ENCODE measurements at places on chromosomes 7 and 10.

DNA sequence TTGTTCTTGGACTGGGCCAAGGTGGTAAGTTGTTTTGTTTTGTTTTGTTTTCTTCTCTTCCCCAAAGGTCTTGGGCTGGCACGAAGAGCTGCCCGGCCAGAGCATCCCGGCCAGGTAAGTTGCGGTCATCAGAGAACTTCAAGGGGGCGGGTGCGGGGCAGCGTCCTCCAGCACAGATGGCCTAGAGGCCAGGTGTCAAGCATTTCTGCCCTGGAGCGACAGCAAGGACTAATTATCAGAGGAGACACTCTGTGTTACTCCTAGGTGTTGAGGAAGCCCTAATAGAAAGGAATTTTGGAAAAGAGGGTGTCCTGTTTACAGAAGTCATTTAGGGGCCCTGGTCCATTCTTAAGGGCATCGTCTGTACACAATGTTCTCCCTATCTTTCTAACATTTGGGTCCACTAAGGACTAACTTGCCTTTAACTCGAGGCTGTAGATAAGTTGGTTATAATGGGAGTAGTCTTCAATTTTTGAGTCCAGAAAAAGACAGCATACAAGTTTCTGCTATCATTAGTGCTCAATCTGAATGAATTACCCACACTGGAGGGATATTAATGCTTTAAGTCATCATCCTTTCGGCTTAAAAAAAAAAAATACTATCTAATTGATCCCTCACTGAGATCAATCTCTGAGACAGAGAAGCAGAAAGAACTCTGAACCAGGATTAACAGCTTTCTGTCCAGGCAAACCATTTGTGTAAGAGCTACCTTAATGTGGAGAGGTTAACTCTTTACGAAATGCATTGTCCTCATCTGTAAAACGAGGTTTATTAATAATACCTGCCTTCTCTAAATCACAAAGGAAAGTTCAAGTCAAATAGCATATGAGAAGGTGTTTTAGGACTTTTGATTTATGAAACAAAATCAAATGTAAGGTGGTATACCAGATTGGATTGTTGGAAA lies 1.5 kb downstream of the ITGB8 start:
- no peak for DNase-seq

- no peak for DNase-seq
These were observed 20.8 kb downstream of the GHRHR start for GRCh38 chr7:30984359-30985107.

GRCh38 chr7:123372368-123372767 lies 162.0 kb downstream of the IQUB start:
- DNase-seq = no peak

DNA sequence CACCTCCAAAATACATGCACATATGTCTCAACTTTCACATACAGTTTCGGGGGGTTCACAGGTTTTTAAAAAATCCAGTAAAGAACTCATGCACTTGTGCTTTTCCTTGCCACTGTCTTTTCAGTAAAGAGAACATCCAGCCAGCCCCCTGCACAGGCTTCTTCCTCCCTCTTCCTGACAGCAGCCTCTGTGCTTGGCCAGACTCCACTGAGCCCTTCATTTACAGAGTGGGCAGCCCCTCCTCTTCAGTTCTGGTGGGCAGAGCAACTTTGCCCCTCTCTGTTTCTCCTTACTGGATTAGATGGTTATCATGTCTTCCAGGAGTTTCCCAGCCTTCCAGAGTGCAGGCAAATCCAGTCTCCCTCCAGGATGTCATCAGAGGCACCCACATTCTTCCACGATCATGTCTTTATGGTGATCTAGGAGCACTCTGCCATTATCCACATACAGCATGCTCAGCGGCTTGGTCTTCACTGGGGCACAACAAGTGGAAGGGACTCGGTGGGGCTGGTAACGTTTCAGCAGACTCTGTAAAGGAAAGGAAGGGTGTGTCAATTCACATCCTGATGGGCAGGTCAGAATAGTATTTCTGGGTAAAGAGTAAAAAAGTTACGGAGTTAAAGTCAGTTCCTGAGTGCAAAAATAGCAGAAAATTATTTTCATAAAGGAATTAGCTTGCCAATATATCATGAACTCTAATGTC lies 8.8 kb downstream of the NODAL start:
- DNase-seq = no peak

DNA sequence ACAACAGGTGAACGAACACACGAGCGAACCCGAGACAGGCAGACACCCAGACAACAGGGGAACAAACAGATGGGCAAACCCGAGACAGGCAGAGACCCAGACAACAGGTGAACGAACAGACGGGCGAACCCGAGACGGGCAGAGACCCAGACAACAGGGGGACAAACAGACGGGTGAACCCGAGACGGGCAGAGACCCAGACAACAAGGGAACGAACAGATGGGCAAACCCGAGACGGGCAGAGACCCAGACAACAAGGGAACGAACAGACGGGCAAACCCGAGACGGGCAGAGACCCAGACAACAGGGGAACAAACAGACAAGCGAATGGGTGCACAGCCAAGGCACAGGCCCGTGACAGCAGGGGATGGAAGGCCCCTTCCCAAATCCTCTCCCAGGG lies 264.7 kb downstream of the ELFN1 start:
- no peak for DNase-seq
